ENCODE measurements at places on chromosomes 3 and 15.

DNA sequence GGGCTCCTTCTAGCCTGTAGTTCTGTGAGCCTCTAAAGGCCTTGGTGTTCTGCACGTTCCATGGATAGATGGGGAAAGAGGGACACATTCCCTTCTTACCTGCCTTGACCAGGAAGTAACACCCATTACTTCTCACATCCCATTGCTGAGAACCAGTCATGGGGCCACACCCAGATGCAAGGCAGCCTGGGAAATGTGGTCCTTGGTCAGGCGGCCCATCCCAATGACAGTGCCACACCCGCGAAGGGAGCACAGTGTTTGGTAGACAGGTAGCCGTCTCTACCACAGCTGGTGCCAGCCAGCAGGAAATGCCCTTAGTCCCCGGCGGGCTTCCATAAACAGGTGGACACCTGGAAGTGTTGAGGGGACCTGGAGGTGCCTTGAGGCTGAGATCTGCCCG lies 23.2 kb upstream of the LCTL start:
- no peak for DNase-seq

DNA sequence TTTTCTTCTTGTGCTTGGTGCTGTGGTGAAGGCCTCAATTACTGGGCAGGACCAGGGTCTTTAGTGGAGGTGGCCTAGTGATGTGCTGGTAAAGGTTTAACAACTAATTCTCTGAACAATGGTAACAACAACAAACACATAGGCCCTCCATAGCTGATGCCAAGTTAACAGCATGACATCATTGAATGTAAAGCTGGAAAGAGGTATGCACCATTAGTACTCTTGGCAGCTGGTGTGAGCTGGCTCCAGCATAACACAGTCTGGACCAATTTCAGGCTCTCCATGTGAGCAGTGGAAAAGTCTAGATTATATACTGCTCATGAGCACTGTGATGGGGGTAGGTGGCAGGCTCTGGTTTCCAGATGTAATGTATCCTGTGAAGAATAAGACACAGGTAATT lies 61.8 kb downstream of the SLC7A14 start:
- DNase-seq = no peak

DNA sequence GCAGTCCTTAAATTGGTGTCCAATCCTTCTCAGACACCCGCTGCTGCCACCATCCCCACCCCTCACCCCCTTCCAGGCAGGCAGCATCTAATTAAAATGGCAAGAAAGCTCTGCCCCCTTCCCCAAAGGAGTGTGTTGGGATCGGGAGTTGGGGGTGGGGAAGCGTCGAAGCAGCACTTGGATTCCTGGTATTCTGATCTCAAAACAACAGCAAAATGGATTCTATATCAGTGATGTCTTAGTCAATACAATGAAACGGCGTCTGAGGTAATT lies 1.4 kb downstream of the TNIK start:
- DNase-seq = no peak

DNA sequence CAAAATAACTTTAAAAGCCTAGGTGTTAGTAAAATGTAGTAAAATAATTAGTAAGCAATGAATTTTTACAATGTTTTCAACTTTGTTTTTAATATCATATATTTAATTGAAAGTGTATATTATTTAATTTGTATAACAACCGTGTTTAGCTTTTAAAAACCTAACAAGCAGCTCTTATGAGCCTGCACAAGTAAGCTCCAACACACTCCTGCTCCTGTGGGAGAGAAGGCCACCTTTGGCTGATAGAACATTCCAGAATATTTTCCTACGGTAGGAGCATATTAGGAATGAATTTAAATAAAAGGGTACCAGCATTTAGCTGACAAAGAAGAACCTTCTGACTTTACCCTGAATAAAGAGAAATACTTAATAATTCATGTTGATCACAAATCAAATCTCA lies 40.3 kb upstream of the TM4SF1 start:
- no peak for DNase-seq

DNA sequence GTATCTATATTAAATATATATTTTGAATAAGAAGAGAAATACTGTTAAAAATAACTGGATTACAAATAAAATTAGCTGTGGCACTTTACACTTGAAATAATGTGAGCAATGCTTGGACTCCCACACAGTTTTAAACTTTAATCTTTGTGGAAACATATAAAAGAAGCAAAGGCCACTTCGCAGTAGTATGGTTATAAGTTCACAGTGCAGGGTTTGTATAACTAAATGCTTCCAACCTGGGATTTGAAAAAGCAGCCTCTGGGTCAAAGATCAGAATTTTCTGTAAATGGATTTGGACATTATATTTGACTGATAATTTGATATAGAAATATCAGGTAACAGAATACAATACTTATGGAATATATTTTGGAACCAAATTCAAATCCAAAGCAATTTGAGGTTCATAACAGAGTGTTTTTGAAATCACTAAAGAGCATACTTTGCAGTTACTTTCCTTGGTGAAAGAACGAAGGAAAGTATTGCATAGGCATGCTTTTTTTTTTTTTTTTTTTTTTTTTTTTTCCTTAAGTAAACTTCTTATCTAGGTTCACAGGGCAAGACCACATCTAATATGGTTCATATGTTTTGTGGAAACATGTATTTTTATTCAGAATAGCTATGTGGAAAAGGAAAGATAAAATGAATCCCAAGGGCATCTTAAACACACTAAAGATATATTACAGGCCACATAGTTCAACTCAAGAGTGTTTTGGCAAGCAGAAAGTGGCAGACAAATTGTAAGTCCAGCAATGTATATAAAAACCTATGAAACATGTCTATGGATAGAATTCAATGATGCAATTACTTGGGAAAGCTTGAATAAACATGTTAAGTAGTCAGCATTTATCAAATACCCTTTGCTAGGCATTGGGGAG lies 47.1 kb upstream of the SGO1 start:
- no peak for DNase-seq

DNA sequence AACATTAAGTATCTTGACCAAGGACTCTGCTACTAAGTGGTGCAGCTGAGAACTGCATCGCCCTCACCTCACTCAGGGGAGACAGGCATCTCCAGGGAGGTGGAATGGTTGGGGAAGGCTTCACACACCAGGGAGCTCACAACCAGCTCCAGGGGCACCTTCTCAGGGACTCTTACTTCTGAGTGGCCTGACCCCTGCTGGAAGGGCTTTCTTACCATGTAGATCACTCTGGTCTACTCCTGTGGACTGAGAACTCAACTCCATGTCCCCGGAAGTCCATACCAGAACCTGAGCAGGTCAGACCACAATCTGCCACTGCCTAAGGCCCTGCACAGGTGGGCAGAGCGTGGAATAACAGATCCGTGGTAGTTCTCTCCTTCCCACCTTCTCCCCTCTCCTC lies 140.5 kb downstream of the TLE3 start:
- no peak for DNase-seq

GRCh38 chr3:151276038-151276686 lies 2.2 kb downstream of the P2RY14 start:
- no peak for DNase-seq

DNA sequence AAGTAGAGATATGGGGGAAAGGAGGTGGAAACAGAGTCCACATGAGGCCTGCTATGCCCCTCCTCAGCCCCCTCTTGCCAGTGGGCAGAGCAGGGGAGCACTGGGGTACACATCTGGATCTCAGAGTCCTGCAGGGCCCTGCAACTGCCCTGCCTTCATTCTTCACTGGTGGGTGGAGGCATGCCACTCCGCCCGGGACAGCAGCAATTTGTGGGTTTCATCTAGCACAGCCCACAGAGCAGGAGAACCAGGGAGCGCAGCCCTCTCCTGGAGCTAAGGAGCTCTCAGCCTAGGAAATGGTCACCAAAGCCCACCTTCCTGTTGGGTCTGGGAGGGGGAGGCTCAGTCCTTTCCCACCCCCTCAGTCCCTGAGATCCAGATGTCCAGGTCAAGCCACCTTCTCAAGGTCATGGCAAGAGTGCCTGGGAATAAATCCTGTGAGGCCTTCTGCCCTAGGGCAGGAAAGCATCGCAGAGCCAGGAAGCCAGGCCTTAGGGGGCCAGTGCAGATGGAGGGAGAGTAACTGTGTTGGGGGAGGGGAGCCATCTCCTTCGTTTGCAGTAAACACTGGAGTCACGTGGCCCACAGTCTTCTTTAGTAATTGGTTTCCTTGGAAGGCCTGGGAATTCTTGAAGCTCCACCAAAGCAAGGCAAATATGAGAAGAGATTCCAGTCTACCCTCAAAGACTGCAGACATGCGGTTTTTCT lies 31.0 kb downstream of the ANP32A start:
- peak; percentile 37 for DNase-seq

DNA sequence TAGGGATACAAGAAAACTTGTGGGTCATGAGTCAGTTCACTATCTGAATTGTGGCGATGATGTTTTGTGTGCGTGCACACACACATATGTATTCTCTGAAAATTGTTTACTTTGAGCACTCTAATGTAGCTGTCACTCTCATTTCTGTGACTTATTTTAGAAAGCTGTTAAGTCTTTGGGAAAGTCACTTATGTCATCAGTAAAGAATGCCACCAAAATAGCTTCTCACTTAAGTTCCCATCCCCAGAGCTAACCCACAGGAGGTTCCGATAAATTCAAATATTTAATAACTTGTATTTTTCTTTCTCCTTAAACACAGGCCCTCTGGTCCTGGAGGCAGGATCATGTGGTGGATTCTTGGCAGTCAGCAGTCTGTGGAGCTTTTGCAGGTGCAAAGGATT lies 138.3 kb downstream of the LRIG1 start:
- peak; percentile 42 for DNase-seq

DNA sequence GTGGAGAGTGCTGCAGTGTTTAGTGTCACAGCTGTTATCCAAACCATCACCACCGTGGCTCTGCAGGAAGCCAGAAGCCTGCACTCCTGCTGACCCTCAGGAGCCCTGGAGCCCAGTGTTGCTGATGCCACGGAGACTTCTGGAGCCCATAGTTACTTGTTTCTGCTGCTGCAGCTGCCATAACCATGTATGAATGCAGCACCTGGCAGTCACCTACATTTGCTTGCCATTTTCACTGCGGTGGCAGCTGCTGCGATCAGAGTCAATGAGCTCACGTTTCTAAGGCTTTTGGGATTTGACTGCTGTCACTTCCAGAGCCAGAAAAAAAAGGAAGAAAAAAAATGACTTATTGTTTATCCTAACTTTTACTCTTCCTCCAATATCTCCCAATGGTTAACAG lies 299.2 kb upstream of the THRB start:
- DNase-seq = no peak

GRCh38 chr3:104458657-104459056 lies 908.1 kb upstream of the ALCAM start:
- no peak for DNase-seq

DNA sequence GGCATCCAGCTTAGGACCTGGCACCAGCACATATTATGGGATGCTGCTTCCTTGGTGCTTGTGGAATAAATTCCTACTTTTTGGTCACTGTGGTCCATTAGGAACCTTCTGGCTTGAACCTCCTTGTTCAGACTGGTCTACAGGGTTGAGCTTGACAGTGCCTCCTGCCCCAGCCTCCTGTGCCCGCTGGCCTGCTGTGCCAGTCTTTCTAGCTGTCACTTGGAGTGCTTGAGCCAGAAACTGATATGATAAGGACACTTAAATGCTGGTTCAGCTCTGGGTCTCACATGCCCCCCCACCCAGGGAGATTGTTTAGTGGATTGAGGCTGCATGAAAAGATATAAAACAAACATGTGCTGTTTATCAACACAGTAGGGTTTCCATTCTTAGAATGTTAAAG lies 147.8 kb downstream of the SLCO3A1 start:
- DNase-seq = no peak

DNA sequence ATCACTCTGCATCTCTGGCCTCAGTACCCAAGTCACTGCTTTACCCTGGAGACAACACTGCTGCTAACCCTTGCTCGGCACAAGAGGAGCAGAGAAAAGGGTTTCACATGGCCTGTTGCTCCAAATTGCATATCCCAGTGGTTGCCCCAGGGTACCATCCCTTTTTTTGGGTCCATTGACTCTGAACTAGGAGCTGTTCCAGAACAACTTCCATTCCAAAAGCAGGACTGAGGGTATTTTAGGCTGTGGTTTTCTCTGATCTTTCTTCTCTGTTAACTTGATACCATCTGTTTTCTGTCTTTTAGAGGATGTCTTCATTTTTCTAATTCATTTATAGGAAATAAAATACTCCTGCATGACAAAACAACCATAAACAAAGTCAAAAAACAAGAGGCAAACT lies 17.3 kb upstream of the RYK start:
- no peak for DNase-seq

- DNase-seq = no peak
Measured at GRCh38 chr15:53837263-53837662, 77.8 kb upstream of the WDR72 start.

- no peak for DNase-seq
Measured at GRCh38 chr3:55690177-55690576, 203.1 kb upstream of the WNT5A start.

DNA sequence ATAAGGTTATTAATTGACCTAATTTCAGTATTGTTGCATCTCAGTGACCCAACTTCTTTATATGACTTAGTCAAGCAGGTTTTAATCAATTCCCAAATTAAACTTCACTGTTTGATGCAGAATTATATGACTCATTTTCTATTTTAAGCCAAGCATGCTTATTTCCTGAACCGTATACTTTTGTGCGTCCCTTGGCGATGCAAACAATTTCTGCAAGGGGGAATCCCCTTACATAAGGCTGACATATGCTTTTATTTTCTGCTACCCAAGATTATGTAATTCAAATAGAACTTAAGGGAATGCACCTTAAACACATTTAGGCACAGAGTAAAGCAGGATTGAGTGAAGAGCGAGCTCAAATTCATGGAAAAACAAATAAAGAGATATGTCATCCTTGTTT lies 303.9 kb downstream of the PDCD6IP start:
- no peak for DNase-seq

DNA sequence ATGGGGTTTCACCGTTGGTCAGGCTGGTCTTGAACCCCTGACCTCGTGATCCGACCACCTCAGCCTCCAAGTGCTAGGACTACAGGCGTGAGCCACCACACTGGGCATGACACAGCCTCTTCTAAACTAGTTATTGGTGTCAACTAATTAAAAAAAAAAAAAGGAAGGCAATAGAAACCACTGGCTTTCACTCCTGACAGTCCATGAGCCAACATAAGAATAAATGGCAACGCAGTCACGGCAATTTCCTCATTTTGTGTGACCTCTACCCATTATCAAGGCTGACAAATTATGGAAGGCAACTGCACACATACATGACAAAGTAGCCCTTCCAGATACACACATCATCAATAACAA lies 5.9 kb downstream of the ARHGEF3 start:
- DNase-seq = no peak

GRCh38 chr15:100526027-100526481 lies 2.7 kb downstream of the CERS3 start:
- no peak for DNase-seq

GRCh38 chr15:88994286-88994685 lies 81.1 kb upstream of the MFGE8 start:
- DNase-seq = no peak

Data from AG09309 (cell line).